ENCODE measurements at places on chromosomes 16 and 17. TPM values are rescaled to one million over a fixed set of nuclear protein-coding genes. Genes with fewer than 3 reads are reported as not detected.

DNA sequence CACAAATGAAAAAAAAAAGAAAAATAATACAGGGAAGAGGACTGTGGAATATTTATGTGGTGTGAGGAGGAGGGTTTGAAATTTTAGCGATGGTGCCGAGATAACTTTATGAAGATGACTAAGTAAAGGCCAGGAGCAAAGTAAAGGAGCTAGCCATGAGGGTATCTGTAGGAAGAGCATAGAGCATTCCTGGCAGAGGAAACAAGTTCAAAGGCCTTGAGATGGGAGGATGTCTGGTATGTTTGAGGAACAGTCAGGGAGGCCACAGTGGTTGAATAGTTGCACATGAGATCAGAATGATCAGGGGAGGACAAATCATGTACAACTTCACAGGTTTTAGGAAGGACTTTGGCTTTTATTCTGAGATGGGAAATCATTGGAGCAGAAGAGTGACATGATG lies 4.2 kb downstream of the CYB5B start:
- no peak for DNase-seq

- DNase-seq, result no peak
Observed at GRCh38 chr16:1532771-1533170, 695 bp upstream of the TMEM204 start.

DNA sequence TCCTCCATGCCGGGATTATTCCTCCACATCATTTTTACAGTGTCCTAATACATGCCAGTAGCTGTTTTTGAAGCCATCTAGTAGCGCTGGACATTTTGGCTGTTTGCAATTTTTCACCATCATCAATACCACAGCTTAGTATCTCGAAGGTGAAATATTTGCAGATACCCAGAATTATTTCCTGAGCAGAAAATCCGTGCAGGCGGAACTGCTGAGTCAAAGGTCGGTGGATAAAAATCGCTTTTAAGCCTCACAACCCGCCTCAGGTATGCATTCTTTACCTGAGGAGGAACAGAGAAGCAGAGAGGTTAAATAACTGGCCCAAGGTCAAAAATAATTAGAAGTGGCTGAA lies 584 bp upstream of the TNRC6A start:
- DNase-seq, result no peak

- DNase-seq, result no peak
Observed at GRCh38 chr16:57865746-57866528, 63.6 kb upstream of the KIFC3 start.

DNA sequence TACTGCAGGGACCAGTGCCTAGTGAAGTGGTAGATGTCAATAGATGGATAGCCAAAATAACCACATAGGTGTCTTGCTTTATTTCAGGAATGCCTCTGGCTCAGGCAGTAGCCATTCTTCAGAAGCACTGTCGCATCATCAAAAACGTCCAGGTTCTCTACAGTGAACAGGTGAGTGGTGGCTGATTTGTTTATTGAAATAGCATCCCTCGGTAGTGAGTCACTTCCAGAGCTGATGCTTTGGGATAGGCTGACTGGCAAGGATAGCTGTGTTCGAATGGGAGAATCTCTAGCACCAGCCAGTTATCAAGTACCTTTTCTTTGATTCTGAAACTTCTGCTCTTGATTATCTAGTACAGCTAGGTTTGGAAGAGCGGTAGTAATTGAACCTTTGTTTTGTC lies 10.3 kb downstream of the PHAF1 start:
- DNase-seq, result no peak

- no peak for DNase-seq
Observed at GRCh38 chr16:4392382-4393239, 21.0 kb downstream of the VASN start.

DNA sequence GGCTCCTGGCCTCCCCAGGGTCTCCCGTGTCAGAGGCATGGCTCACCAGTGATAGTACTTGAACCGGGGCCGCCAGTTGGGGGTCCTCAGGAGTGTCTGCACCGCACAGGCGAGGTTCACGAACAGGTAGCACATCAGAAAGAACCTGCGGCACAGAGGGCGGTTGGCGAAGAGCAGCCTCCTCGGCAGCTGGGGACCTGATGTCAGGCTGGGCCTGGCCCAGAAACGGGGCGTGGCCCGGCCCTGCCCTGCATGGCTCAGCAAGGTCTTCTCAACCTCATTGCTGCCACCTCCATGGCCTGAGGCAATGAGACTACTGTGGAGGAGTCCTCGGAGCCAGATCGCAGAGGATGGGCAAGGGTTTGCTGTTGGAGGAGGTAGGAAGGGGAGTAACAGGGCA lies 4.1 kb upstream of the LCAT start:
- DNase-seq, result no peak

DNA sequence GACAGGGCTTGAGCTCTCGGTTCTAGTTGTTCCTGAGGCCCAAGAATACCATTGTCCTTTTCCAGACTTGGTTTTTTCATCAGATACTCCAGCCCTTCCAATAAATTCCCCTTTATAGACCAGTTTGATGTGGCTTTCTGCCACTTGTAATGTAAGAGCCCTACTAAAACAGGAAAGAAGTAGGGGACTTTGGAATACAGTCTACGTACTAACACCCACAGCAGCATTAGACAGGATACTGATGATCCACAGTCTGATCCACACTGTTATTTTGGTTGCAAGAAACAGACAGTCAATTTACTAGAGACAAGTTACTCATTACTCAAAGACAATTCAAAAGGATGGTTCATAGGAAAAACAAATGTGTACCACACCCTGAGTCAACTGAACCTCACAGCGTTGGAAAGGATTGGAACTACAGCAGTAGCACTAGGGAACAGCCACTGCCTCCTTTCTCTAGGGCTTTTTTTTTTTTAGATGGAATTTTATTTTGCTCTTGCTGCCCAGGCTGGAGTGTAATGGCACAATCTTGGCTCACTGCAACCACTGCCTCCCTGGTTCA lies 45.9 kb upstream of the MED13 start:
- no peak for DNase-seq

GRCh38 chr17:16623282-16623681 lies 30.4 kb downstream of the ZNF624 start:
- DNase-seq, result no peak

TBKBP1 gene
- total RNA-seq, result 12.0 TPM

TBC1D3I gene
- total RNA-seq, result 0.54 TPM

ABCA6 gene
- total RNA-seq, result 0.46 TPM

STX1B gene
- 3.7 TPM for total RNA-seq

Data from Panc1 (cell line).